ENCODE measurements at places on chromosomes 11 and 22. TPM values are rescaled to one million over a fixed set of nuclear protein-coding genes. Genes with fewer than 3 reads are reported as not detected.
A peak's percentile ranks its signal among the peaks of the same experiment; 100 is the strongest.

DNA sequence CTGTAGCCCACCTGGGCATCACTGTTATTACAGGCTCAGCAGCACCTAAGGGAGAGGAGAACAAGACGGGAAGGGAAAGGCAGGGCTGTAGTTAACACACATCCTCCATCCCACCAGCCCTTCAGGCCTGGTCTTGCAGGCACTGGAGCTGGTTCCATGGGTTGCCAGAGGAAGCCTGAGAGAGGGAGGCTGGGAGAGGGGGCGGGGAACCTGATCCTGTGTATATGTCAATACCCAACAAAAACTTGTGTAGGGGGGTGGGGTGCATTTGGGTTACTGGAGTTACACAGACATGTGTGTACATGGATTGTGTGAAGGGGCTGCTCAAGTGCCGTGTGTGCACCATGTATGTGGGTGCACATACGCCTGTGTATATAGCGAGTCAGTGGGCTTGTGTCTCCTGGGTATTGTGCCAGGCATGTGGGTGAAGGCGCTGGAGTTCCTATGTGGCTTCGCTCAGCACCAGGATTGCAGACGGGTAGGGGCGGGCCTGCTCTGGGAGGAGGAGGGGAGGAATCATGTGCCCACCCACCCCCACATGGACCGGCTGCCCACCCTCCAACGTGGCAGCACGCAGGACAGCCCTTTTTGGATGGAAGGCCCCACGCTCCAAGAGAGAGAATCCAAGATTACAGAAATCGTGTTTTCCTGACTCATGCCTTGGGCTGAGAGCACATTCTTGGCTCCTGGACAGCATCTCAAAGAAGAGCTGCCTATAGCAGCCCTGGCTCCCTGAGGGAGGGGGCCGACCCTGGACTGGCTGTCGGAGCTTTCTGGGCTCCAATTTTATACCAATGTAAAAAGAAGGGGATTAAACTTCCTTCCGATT lies 4.2 kb upstream of the SERPINH1 start:
- DNase-seq, result peak; percentile 67

CAVIN3 gene
- 33.9 TPM for total RNA-seq

GRCh38 chr11:91312541-91312940 lies 912.1 kb upstream of the FAT3 start:
- no peak for DNase-seq

RFPL3 gene
- total RNA-seq, result not detected

DNA sequence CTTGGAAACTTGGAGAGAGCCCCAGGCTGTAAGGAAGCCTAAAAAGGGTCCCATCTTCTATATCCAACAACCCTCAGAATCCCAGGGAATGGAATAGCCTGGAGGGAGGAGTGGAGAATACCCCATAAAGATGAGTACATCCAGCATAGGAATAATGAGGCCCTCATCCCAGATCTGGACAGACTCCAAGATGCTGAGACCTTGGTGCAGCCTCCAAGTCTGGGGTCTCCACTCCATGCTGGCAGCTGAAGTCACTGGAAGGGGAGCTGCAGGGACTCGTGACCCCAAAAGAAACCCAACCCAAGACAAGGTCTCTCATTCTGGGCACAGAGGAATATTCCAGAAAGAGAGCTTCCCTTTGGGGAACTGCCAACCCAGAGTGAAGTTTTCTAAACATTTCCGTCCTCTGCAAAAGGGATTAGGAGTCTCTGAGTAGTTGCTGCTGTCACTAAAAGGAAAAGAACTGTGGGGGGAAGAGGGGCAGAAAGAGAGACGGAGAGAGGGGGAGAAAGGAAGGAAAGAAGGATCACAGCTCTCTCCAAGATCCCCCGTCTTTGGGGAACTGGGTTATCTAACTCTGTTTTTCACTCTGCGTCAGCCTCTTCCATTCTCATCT lies 589 bp downstream of the SCGB1A1 start:
- DNase-seq, result no peak

DNA sequence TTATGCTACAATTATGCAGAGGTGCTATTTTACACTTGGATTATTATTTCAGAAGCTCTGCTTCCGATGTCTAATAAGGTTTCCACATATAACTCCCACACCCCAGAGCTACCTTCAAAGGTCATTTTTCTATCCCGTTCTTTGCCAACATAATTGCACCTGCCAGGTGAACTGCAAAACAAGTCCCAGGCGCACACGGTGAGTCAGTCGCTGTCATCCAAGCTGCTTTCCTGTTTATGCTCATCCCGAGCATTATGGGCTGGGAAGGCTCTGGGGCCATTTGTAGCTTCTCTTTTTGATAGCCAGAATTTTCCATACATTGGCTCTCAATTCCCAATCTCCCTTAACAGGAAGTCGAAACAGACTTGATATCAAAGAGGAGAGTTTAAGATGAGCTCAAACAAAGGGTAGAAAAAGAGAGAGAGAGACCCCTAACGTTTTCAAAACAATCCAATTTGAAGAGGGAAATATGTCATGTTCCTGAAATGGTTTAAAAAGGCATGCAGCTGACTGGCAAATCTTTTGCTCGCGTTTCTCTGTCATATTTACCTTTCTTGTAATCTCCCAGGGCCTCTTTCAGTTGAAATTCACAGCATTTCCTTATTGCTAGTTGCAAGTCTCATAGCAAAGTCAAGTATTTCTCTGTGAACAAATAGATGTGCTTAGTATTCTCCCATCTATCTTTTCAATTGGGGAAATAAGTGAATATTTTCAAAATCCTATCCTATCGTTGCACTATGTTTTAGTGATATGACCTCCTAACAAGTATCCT lies 815.9 kb downstream of the KCNA4 start:
- no peak for DNase-seq

GRCh38 chr11:134152696-134153095 lies 71.1 kb downstream of the NCAPD3 start:
- DNase-seq, result no peak

Measured in Right ventricle myocardium superior (tissue), 1 donor.